H9 (cell line): ENCODE measurements at places on chromosomes 5 and 9.

GRCh38 chr9:120922404-120923195 is 4.0 kb downstream of the TRAF1 start:
- no peak for DNase-seq

GRCh38 chr9:125747765-125748445 is 732 bp downstream of the PBX3 start:
- DNase-seq, result no peak

GRCh38 chr9:7984692-7985091 is 185.1 kb upstream of the DMAC1 start:
- no peak for DNase-seq

DNA sequence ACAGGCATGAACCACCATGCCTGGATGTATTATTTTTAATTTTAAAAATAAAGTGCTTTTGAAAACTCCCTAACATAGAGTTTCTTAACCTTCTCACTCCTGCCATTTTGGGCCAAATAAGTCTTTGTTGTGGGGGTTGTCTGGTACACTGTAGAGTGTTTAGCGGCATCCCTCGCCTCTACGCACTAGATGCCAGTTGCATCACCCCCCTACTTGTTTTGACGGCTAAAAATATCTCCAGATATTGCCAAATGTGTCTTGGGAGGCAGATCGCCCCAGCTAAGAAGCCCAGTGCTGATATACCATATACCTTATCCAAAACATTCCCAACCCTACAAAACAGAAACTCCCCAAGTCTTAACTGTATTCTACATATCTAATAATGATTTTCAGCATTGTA is 54.6 kb downstream of the SCAI start:
- no peak for DNase-seq

DNA sequence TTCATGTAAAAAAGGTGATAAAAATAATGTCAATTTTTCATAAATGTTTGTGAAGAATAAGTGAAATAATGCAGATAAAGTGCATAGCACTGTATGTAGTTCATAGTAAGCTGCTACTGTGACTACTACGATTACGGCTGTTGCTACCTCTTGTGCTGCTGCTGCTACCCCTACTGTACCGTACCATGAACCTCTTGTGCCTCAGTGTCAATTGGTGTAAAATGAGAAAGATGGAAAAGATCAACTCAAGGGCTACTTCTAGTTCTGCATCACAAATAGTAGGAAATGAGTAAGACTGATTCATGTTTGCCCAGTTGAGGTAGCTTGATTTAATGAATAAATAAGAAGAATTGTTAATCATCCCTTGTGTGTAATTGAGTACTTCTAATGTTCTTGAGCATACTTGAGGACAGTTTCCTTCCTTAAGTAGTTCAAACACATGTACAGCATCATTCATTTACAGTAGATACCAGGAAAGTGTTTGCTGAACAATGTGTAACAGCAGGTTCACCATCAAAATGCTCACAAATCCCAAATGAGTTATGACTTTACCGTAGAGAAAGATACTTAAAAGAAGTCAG is 200.0 kb upstream of the ATP10B start:
- no peak for DNase-seq

- no peak for DNase-seq
These were observed 98.9 kb downstream of the USP20 start for GRCh38 chr9:129934041-129934591.

DNA sequence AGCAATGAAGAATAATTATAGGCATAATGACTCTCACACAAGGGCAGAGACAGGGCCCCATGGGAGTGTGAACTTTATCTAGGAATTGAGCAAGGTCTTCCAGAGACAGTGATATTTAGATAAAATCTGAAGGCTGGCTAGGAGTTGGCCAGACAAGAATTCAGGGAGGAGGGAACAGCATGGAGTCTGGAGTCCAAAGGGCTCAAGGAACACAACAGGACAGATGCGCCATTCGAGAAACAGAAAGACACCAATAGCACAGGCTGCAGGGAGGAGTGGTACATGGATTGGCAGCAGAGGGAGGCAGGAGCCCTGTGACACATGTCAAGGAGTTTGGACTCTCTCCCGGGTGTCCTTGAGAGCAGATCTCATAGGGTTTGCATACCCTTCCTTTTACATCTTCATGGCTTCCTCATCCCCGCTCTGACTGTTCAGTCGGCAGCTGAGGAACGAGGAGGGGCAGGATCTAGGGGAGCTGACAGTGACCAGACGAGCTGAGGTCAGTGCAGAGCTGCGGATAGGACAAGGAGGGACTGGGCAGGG is 64.0 kb upstream of the XPA start:
- no peak for DNase-seq

DNA sequence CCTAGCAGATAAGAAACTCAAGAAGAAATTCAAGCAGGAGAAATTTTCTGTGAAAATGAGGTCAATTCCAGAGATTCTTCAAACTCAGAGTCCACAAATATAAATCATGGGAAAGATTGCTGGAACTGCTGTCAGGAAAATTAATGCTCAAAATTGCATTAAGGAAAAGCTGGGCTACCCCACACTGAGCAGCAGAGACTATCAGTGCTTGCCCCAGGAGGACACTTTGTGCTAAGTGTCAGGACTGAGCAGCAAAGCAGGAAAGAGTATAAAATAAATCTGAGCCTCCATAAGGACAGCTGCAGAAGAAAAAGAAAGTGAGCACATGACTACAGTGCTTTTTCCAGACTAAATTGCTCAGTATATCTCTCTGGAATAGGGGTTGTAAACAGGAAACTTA is 81.6 kb downstream of the RGS7BP start:
- no peak for DNase-seq

GRCh38 chr5:16564248-16564867 is 52.4 kb downstream of the RETREG1 start:
- no peak for DNase-seq

GRCh38 chr9:72627147-72627546 is 105.7 kb downstream of the TMC1 start:
- no peak for DNase-seq

- no peak for DNase-seq
These were observed 389.4 kb downstream of the CTNND2 start for GRCh38 chr5:11514705-11515432.

DNA sequence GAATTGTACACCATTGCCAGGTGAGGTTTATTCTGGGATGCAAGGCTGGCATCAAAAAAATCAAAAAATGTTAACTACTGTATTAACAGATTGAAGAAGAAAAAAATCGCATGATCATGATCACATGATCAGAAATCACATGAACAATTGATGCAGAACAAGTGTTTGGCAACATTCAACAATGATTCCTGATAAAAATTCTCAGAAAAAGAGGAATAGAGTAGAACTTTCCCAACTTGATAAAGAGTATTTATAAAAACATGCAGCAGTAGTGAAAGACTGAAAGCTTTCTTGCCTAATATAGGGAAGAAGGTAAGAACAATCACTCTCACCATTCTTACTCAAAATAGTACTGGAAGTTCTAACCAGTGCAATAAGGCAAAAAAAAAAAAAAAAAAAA is 16.4 kb downstream of the SLCO4C1 start:
- DNase-seq, result no peak

DNA sequence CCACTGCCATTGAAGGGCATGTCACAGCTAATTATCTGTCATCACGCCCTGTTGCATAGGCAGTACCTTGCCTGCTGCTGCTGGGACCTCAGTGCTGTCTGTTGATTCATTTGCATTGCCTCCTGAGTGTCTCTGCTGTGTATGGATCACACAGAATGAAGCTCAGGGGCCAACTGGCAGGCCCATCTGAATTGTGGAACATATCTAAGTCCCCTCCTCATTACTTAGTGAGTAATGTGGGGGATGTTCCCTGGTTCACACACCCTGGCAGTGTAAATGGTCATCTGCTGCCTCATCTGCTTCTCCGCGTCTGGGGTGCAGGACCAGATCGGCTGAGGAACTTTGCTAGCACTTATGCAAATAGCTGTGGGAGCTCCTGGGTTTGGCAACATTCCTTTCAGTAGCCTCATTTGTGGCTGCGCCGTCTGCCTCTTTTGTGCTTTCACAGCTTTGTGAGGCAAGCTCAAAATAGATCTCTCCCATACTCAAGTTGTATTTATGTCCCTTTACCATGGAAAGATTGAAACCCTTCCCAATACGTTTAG is 25.4 kb downstream of the TYRP1 start:
- peak; percentile 72 for DNase-seq
